ENCODE measurements at places on chromosomes 6 and 20.

- no peak for DNase-seq
Observed at GRCh38 chr6:5783584-5784089, 223.1 kb downstream of the NRN1 start.

DNA sequence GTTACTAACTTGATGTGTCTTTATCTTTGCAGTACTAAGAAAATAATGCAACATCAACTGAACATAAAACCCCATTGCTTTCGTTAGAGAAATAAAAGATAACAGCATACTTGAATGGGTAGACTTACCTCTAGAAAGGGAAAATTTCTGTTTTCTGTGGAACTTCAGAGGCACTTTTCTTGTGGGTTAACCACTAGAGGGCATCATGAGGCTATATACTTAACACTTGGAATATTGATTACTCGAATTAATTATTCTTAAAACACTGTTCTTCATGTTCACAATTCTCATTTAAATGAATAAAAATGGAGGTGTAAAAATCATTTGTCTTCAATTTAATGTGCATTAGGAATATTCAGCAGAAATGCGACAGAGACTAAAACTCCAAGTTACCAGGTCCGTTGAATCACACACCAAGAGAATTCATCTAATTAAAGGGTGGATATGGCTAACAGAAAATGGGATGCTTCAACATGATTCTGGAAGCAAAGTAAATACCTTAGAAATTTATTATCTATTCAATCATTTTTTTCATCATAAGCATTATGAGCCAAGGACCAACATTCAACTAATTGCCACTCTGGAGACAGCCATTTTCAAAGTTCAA, 330.8 kb upstream of the PREP start:
- no peak for DNase-seq

DNA sequence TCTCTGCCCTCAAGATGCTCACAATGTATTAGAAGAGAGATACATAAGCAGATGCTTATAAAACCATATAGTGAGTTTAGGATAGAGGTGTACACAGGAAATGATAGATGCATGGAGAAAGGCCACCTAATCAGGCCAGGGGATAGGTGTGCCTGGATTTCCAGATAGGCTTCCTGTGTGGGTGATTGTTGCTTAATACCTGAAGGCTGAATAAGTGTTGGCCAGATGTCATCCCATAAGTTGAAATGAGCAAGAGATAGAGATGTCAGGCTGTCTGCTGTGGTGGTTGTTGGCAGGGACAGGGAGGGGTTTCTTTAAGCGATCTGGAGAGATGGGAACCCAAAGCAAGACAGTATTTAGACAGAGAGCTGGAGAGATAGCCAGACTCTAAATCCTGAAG, 109.8 kb upstream of the SGK1 start:
- no peak for DNase-seq

- no peak for DNase-seq
Observed at GRCh38 chr6:111642463-111643158, 36.9 kb upstream of the TRAF3IP2 start.

Data from stimulated activated naive CD4-positive, alpha-beta T cell treated with Interleukin-2 at 50 U/mL for 16 hours (primary cell).